ENCODE measurements at places on chromosomes 5 and 9.

- no peak for DNase-seq
Measured at GRCh38 chr5:150361301-150361700, 3.8 kb downstream of the TCOF1 start.

DNA sequence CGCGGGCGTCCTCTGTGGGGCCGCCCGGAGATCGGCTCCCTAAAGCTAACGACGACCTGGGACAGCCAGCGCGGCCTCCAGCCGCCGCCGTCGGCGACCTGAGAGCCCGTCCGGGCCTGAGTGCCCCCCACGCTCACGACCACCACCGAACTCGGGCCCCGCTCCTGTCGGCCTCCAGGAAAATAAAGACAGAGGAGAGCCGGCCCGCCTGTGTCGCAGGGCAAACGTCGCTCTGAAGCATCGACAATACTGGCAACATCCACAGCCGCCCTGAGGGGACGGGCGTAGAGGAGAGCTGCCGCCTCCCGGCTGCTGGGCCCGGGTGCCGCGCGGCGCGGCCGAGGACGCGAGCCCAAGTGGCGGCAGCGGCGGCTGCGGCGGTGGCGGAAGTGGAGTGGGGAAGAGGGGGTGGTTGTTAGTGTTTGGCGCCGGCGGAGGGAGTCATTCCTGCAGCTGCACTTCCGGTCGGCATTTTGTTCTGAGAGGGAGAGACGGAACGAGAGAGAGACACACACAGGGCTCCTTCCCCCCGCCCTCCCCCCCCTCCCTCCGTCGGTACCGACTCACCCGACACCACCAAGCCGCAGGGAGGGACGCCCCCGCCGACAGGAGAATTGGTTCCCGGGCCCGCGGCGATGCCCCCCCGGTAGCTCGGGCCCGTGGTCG is at the start of gene NIPBL:
NIPBL (plus strand) TSS at position 471 of the 666 bp plus-strand sequence. CDS start 76,928 bp downstream, outside the sequence.
- DNase-seq: peak; percentile 95

GRCh38 chr9:31259824-31260223 is 1124.6 kb upstream of the ACO1 start:
- DNase-seq: no peak

DNA sequence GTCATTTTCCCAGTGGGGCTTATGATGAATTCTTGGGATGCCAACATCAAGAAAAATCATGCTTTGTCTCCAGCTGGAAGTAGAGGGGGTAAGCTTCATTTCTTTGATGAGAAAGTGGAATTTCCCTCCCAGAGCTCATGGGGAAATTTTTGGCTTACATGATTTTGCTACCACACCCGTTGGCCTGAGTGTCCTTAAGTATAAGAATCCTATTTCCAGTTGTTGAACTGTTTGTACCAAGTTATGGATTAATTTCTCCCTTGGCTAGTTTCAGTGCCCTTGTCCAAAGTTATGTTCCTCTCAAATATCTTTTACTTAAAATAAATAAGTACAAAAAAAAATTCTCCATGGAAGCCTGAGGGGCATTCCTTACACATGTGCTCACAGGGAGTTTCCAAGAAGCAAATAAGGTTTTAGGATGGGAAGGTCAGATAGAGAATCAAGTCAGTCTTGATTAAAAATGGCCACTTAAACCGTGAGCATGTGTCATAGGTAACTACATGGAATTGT is 82.3 kb downstream of the PTCD2 start:
- DNase-seq: peak; percentile 35

DNA sequence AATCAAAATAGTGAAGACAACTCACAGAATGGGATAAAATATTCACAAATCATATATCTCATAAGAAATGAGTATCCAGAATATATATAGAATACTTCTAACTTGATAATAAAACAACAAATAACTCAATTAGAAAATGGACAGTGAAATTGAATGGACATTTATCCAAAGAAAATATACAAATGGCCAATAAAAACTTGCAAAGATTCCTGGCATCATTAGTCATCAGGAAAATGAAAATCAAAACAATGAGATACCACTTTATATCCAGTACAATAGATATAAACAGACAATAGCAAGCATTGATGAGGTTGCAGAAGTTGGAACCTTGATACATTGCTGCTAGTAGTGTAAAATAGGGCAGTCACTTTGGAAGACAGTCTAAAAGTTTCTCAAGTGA is 12.8 kb upstream of the TLR4 start:
- DNase-seq: no peak

- no peak for DNase-seq
Measured at GRCh38 chr9:7816021-7816420, 16.4 kb upstream of the DMAC1 start.

GRCh38 chr5:107337281-107337680 is 333.5 kb downstream of the EFNA5 start:
- no peak for DNase-seq

GRCh38 chr9:122777935-122778627 is 10.7 kb upstream of the OR5C1 start:
- DNase-seq: peak; percentile 78

DNA sequence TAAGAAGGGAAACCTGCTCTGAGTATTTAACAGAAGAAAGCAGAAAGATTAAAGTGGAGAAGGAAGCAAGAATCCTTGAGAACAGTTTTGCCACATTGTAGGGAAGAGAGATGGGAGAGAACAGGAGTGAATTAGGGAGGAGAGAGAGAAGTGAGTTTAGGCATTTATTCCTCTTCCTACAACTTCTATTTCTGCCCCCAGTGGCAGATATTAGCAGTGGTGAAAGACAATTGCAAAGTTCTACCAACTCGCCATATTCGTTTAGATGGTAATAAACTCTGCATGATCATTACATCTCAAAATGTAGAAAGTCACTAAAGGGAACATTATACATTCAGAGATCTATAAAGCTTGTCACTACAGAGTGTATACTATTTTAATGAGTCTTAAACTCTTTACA is 440.1 kb upstream of the TRPC7 start:
- no peak for DNase-seq

All from GM03348 (cell line).